ENCODE measurements at places on chromosomes 7 and 10.
A peak's percentile ranks its signal among the peaks of the same experiment; 100 is the strongest.

DNA sequence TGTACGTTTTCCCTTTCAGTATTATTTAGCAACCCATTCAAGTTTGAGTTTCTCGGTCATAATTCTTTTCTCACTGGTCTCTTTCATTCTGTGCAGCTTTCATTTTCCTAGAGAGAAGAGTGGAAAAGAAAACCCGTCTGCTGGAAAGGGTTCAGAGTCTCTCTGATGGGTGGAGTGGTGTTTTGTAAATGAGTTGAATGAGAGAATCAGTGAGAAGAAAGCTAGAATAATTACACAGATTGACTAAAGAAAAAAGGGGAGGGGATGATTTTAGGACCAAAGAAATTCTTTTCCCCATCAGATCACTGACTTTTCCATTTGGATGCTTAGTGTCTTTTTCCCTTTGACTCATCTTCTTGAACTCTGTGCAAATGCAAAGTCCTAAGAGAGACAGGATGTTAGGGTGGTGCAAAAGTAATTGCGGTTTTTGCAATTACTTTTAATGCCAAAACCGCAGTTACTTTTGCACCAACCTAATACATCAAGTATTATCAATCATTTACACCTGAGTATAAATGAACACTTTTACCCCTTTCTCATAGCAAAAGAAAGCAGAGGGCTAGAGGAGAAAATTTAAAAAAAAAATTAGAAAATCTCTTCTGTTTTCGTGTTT is 242.1 kb upstream of the SP4 start:
- DNase-seq = no peak

DNA sequence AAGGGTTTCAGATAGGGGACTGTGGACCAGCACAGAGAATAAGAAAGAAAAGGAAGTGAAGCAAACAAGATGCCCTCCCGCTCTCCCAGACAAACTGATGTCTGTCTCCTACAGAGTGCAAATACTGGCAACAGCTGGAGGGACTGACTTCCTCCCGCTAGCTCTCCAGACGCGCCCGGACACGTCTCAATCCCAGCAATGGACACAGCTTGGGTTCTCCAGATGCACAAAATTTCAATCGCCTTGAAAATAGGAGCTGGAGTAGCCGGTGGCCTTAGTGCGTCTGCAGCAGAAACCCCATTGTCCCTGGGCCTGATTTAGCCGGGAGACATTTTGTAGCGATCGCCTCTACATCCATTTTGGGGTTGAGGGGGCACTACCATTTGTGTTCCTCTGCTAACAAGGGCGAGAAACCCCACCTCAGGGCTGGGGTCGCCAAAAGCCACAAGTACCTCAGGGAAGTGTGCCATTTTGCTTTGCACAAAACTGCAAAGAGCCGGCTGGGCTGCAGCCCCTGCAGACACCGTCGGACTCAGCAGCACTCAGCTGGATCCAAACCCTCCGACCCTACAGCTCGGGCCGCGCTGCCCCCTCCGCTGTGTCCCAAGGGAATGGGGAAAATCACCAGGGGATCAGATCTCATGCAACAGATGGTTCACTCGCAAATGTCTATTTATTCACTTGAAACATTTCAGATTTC is 5.9 kb downstream of the CPA2 start:
- no peak for DNase-seq

GRCh38 chr7:27863880-27864279 is 123.9 kb downstream of the TAX1BP1 start:
- DNase-seq = no peak

- no peak for DNase-seq
Observed at GRCh38 chr10:106714734-106715555, 449.6 kb downstream of the SORCS1 start.

DNA sequence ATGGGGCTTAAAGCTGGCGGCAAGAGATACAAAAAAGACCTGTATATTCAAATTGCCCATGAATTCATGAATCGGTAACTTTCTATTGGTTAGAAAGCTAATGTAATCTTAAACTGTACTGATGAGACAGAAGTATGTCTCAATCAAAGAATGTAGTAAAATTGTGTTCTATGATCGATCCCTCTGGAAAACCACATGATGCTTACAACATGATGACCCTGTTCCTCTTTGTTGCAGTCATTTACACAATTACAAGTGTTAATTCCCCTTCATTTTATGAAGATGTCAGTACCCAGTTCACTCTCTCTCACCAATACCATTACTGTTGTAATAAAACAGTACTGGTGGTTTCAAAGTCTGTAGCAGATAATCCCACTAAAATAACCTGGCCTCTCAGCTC is 10.1 kb downstream of the KIF5B start:
- DNase-seq = peak; percentile 78

- DNase-seq = no peak
Observed at GRCh38 chr7:85602196-85602595, 415.3 kb upstream of the SEMA3D start.

DNA sequence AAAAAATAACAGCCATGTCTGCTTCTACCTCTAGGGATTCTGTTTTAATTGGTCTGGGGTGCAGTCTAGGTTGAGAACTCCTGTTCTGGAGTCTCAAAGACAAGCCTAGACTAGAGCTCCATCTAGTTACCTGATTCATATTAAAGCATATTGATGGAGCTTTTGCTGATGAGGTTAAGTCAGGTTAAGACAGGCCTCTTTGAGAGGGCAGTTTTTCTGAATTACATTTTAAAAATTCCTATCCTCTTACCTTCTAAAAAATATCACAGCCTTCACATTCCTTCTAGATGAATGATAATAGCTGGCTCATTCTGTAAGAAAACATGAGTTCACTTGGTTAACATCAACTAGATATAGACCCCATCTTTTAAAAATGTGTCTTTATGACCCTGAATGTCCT is 28.9 kb downstream of the MGAM start:
- DNase-seq = no peak

DNA sequence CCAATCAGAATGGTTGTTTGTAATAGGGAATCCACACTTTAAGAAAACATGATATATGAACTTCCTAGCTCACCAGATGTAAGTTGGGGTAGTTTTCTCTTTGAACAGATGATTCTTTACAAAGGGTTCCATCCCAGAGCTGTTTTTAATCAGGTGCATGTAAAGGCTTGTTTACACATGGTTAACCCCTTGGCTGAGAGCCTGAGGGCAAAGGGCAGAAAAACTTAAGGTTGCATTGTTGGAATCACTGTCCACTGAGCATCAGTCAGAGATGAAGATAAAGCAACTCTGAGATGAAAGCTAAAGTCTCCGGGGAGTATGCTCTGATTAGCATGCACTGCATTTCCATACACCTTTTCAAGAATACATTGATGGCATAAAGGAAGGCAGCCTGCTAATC is 518.2 kb downstream of the SORCS3 start:
- no peak for DNase-seq

DNA sequence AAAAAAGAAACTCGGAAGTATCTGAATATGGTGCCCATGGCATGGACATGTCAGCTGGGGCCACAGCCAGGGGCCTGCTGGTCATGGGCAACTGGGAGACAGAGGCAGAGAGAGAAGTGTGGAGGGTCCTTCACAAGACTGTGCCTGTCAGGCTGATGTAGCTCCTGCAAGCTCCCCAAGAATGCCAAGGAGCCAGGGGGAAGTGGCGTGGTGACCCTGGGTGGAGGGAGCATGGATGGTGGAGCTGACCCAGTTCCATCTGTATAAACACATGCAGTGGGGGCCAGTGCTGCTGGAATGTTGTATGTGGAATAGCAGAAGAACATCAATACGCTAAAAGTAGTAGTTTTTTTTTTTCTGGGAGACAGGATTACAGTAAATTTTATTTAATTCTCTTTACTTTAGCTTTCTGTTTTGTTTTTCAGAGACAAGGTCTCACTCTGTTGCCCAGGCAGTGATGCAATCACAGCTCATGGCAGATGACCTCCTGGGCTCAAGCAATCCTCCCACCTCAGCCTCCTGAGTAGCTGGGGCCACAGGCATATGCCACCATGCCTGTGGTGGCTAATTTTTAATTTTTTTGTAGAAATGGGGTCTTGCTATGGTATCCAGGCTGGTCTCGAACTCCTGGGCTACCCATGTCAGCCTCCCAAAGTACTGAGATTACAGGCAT is 10.5 kb upstream of the ZMIZ2 start:
- peak; percentile 81 for DNase-seq

GRCh38 chr10:30784897-30785605 is 155.5 kb upstream of the LYZL2 start:
- DNase-seq = peak; percentile 51

DNA sequence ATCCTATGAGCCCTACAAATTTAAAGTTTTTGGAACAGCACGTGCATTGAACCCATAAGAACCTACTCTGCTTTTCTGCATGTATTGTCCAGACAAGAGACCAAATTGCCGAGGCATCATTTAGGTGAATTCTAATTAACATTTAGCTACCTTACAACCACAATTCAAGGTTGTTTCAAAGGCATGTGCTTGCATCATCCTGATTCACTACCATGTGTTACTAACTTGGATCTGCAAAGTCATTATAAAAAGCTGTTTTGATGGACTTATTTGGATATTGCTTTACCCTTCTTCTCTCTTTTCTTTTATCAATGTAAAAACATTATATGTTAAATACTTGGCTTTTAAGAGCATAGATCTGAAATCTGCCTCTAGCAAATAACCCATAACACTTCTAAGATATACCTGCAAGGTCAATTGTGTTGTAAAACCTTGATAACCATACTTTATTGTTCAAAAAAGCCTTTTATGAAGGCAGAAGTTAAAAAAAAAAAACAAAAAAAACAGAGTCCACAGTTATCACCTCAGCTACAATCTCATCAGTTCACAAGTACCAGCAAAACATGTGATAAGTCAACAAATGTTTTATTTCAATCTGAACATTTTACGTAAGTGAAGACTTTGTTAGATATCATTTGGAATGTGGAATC is 51.9 kb downstream of the CFTR start:
- DNase-seq = no peak

DNA sequence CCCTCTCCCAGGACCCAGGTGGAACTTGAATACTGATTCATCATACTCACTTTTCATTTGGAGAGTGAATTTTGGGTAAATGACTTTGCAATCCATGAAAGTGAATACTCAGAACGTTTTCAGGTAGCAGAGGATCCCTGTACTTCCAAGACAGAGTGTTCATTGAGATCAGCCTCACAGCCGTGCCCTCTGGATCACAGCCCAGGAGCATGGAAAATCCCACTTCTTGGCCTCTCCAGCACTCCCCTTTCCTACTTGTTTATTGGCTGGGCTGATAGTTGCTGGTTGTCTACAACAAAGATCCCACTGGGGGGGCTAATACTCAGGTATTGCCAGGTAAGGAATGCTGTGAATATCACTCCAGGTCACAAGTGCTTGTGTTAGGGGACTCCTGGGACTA is 5.9 kb downstream of the GCK start:
- no peak for DNase-seq

DNA sequence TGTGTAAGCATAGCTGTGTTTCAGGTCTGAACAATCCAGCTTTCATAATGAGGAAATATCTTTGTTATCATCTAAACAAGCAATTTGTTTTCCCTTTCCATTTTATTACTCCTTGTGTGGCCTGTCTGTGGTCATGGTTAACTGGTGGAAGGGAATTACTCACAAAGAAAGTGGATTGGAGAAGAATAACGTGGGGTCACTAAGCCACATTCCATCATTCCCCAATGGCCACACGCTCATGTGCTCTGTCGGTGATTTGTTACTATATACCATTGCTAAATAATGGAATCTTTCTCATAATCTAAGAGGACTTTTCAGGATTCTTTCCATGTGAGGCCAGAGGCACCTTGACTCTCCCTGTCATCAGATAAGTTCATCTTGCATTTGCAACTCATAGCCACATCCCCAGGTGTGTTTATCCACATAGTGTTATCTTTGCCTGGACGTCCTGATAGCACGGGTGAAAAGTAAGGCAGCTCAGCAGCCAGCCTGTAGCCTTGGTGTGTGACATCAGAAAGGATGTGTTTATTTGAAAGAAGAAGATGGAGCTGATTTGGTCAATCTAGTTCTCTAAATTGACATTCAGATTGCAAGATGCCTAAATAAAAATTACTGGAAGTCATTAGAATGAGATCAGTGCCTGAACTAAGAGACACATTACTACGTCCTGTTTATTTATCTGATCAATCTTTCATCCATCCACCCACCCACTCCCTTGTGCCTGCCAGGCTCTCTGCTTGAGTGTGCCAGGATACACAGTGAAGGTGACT is 128.9 kb downstream of the CELF2 start:
- peak; percentile 59 for DNase-seq

DNA sequence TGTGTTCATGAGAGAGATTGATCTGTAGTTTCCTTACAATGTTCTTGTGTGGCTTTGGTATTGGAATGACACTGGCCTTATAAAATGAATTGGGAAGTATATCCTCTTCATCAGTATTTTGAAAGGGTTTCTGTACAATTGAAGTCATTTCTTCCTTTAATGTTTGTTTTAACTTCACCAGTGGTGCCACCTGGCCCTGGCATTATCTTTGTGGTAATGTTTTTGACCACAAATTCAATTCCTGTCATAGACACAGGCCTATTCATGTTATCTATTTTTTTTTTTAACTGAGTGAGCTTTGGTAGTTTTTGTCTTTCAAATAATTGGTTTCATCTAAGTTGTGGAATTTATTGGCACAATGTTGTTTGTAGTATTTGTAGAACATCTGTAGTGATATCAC is 127.7 kb downstream of the CDK14 start:
- no peak for DNase-seq
